ENCODE measurements at places on chromosomes 7 and 10.
A peak's percentile ranks its signal among the peaks of the same experiment; 100 is the strongest.

DNA sequence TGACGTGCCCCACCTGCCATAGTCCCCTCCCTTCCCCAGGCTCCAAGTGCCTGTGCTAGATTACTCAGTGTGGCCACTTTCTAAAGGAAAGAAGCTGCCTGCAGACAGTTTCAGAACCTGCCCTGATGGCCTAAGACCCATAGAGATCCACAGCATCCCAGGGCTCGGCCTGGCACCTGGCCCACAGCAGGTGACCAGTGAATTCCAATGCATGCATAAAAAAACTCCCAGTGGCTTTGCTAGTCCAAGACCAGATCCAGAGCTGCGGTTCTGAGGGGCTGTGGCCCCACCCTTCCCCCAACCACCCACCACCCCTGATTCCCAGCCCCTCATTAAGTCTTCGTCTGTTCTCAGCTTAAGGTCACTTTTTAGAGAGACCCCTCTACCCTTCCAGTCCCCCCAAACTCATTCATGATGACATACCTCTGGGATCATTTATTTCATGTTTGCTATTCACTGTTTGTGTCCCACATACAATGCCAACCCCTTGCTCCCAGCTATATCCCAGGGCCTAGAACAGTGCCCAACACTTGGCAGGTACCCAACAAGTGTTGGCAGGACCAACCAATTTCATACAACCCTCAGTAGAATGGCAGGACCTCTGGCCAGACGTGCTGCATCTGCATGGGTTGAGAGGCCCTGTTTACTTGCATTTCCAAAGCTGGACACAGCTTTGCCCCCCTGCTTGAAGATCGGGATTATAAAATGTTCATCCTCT lies 118.1 kb downstream of the RGS10 start:
- no peak for DNase-seq

- no peak for DNase-seq
Observed at GRCh38 chr7:50865450-50865849, 82.8 kb upstream of the GRB10 start.

GRCh38 chr7:27677912-27678612 lies 15.4 kb upstream of the HIBADH start:
- DNase-seq = no peak

DNA sequence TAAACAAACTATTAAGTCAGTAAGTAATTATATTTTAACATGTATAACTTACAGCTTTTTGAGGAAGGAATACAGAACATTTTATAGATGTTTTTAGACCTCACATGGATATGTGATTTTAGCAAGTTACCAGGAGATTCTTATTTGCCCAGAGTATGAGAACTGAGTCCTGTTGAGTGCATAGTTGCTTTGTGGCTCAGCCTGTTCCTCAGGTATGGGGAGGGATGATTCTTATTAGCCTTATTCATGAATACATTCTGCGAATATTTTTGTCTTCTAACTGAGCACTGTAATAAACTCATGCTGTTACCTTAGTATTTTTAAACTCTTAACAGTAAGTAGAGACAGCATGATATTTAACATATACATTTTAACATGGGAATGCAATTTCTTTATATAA lies 17.9 kb downstream of the BTAF1 start:
- no peak for DNase-seq

DNA sequence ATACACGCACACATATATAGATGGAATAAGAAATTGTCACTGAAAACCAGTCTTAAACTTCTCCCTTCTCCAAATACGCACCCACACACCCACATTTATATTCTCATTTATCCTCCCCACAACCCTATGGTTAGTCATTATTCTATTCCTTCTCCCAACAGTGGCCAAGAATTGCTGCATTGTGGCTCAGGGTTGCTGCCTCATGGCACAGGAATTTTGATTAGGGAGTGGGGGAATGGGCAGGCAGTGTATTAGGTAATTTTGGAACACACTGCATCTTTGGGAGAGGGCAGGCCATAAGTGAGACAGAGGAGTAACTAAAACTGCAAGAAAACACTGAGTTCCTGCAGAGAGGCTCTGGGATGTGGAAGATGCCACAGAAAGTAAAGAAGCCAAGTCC lies 35.7 kb downstream of the NAPEPLD start:
- DNase-seq = no peak

- DNase-seq = no peak
Observed at GRCh38 chr7:8443576-8444467, 10.4 kb downstream of the NXPH1 start.

DNA sequence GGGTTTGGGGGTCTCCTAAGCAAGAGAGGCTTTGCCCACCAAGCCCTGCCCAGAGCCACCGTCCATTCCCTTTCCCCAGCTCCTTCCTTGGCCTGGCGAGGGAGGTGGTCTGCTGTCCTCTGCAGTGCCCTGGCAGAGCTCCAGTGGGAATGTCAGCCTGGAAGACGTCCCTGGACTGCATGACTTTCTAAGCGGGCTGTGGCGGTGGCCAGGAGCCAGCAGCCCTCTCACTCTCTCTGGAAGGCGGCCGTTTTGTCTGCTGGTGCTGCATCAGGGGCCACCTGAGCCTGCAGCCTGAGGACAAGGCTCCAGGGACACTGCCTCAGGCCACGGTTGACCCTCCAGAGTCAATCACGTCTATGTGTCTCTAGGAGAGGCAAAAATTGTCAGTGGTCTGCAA lies 271.0 kb downstream of the SKAP2 start:
- DNase-seq = no peak

GRCh38 chr7:101602484-101603241 lies 26.4 kb downstream of the MYL10 start:
- DNase-seq = peak; percentile 76

- no peak for DNase-seq
Observed at GRCh38 chr7:156014201-156014600, 201.9 kb upstream of the SHH start.

- DNase-seq = no peak
Observed at GRCh38 chr7:45665172-45665571, 91.0 kb downstream of the ADCY1 start.

DNA sequence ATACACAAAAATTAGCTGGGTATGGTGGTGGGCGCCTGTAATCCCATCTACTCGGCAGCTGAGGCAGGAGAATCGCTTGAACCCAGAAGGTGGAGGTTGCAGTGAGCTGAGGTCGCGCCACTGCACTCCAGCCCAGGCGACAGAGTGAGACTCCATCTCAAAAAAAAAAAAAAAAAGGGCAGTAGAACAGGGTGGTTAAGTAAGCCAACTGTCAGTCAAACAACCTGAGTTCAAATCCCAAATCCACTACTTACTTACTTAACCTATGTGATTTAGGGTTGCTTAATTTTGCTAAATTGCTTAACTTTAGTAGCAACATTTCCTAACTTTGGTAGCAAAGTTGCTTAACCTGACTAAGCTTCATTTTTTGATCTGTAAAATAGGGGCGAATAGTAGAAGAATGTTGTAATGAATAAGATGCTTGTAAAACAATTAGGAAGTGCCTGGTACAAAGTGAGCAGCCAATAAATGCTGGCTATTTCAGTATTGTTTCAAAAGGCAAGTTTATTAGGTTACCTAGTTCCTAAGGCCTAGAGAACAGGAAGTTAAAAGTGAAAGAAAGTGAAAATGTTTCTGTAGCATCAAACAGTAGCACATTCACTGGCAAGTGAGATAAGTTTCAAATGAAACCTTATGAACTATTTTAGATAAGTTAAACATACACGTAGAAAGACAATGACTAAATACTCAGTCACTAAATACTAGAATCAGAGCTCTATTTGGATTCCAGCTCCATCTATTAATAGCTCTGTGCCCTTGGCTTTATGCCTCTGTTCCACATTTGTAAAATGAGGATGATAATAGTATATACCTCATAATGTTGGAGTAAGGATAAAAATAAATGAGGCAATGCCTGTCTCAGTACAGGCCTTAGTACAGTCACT lies 64.3 kb downstream of the HOXA1 start:
- DNase-seq = peak; percentile 57

- DNase-seq = peak; percentile 18
Observed at GRCh38 chr10:11516431-11516746, 95.1 kb downstream of the USP6NL start.

DNA sequence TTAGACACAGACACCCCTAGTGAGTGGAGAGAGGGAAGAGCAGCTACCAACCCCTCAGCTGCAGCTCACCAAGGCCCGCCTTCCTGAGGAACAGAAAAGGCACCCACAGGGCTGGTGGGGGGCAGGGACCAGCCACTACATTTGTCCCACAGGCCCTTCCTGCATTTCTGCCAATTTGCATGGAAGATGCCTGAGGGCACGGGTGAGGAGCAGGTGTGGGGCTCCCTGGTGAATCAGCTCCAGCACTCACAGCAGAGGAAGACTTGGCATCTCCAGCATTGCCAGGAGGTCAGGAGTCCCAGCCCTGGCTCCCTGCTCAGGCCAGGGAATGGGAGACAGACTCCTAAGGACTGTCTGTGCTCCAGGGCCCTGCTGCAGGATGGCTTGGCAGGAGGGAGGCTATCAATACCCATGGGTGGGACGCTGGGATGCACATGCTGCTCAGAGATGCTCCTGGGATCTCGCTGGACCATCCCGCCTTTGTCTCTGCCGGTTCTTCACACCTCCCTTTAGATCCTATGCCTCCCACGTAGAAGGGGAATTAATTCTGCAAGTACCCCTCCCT lies 109.7 kb downstream of the SLIT1 start:
- DNase-seq = no peak

DNA sequence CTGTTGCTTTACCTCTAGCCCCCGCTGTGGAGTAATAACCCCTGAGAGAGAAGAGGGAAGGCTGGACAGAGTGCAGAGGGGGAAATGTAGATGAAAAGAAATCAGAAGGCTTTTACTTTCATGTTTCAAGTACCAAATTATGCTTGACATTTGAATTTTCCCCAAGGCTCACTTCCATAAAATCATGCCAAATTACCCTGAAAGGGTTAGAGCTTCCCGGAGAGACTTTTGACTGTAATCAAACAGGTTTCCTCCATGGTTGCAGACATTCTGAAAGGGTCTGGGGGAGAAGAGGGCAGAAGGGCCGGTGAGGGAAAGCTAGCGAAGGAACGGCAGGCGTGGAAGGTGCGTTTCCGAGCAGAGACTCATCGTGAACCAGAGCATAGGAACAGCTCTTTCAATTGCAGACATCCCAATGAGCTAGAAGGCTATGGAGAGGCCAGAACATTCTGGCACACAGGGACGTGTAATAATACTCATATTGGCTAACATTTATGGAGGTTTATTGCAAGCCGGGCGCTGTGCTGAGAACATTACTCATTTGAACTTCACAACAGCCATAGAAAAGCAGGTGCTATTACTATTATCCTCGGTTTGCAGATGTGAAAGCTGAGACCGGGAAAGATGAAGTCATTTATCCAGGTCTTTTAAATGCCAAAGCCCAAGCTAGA lies 620.8 kb upstream of the AUTS2 start:
- no peak for DNase-seq

DNA sequence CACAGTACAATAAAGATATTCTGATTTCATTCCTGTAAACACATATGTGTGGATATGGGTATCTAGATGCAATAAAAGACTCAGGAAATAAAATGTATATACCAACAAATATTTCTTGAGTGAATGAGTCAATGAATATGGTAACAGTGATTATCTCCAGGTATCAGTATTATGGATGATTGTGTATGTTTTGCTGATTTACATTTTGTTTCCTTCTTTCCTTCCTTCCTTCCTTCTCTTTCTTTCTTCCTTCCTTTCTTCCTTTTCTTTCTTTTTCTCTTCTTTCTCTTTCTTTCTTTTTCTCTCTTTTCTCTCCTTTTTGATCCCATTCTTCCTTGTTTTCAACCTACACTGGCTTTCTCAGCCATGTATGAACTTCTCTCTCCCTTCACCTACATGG lies 85.3 kb upstream of the DLX6 start:
- DNase-seq = no peak

DNA sequence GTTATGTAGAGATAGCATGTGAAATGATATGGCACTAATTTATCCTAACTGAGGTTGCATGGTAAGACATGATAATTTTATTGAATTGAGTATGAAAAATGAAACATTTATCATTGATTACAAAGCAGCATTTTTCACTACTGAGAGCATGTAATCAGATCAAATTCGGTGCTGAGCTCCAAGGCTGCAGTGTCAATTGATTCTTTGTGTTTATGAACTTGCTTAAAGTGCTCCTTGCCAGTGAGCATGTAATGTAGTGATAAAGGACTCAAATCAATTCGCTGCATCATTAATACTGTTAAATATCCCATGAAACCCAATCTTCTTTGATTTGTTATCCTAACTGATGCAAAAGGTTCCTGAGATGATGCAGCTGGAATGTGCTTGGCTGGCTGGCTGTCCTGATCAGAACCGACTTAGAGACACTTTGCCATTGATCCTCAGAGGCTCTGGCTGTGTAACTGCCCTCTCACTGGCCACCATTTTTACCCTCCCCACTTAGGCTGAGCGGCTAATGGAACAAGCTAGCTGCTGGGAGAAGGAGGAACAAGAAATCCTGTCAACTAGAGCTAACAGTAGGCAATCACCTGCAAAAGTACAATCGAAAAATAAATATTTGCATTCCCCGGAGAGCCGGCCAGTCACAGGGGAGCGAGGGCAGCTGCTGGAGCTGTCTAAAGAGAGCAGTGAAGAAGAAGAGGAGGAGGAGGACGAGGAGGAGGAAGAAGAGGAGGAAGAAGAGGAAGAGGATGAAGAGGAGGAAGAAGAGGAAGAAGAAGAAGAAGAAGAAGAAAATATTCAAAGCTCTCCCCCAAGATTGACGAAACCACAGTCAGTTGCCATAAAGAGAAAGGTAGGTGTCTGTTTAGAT lies 89.8 kb upstream of the SAMD8 start:
- no peak for DNase-seq

GRCh38 chr10:59271160-59271559 lies 91.2 kb downstream of the FAM13C start:
- no peak for DNase-seq

GRCh38 chr7:117937049-117937752 lies 64.0 kb upstream of the CTTNBP2 start:
- no peak for DNase-seq

GRCh38 chr7:112286250-112287086 lies 80.0 kb downstream of the ZNF277 start:
- no peak for DNase-seq

DNA sequence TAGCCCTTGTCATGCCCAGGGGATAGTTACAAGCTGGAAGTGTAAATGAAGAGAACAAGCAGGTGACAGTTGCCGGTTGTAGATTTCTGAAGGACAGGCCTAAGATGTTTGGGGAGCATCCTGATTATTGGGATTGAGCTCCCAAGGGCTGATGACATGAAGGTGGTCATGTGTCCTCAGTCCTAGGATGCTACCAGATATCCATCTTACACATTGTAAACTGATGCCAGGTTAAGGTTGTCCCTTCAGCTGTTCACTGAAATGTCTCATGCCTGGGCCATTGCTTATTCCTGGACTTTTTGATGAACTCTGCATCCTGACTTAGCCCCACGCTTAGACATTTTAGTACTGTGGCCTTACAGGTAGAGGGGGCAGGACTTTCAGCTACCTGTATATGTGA lies 1.3 kb downstream of the ZMIZ2 start:
- no peak for DNase-seq

GRCh38 chr7:11665357-11665756 lies 166.6 kb downstream of the THSD7A start:
- DNase-seq = no peak

All from GM20000 (cell line).